ENCODE measurements at places on chromosomes 4 and X. TPM values are rescaled to one million over a fixed set of nuclear protein-coding genes. Genes with fewer than 3 reads are reported as not detected.

DNA sequence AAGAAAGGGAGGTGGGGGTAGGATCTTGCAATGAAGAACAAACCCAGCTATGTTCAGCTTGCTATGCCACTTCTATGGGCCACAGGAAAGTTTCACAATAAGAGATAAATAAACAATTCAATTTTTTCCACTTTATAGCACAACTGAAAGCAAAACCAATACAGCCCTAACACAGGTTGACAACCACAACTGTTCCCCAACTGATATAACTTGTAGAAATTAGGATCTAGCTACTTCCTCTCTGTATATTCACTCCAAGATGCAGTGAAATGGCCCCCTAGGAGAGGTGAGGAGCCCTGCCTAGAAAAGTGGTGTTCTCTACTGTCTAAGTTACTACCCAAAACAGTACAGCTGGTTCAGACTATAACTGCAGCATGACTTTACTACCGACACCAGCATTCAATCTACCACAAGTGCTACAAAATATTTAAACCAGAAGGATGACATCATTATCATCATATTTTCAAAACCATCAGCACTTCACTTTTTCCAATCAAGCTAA lies 77.0 kb downstream of the FBXW7 start:
- DNase-seq = no peak

DNA sequence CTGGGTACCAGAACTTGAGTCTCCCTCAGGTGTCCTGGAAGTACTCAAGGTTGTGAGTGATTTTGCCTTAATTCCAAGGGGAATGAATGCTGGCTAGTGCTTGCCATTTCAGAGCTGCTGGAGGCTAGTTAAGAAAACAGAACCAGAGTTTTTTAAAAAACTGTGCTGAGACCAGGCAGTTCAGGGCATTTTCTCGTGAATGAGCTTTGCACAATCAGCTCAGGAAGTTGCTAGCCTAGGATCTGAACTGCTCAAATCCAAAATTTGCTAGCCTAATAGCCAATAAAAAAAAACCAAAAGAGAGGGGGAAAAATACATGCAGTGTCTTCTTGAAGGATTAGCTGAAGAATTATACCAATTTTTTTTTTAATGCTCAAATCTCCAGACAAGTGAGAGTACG lies 292.7 kb downstream of the FBXW7 start:
- no peak for DNase-seq

DNA sequence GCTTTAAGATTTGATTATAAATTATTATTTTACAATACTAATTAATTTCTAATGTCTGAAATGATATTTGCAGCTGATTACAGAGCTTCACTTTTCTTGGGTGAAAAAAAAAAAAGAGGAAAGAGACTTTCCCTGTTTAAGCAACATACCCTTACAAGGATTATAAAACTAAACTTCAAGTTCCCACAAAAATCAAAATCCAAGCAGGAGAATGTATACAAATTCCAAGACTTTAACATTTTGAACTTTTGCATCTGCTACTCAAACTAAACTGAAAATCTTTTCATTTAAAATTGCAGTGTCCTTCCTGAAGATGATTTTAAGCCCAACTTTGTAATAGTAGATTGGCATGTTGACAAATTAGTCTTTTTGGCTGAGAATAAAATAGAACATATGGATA lies 742.4 kb upstream of the INTU start:
- DNase-seq = no peak

DNA sequence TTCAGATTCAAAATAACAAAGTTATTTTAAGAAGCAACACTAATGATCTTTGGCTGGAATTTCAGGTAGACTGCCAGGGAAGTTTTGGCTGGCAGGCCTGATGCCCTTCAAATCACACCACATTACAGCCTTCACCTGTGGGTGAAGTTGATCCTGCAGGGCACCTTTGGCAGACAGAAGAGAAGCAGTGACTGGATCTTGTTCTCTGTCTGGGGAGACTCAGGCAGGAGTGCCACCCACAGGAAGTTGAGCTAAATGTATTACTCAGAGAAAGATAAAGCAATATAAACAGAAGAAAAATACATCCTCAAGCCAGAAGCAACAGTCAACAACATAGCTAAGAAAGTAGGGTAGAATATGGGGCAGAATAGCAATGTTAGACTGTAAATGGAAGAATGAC lies 12.8 kb upstream of the CFAP299 start:
- DNase-seq = no peak

- no peak for DNase-seq
Observed at GRCh38 chrX:85017721-85018120, 14.0 kb downstream of the APOOL start.

- DNase-seq = no peak
Observed at GRCh38 chr4:59409647-59410046, 1790.5 kb upstream of the ADGRL3 start.

GRCh38 chrX:14872355-14872754 lies 514 bp downstream of the FANCB start:
- no peak for DNase-seq

DNA sequence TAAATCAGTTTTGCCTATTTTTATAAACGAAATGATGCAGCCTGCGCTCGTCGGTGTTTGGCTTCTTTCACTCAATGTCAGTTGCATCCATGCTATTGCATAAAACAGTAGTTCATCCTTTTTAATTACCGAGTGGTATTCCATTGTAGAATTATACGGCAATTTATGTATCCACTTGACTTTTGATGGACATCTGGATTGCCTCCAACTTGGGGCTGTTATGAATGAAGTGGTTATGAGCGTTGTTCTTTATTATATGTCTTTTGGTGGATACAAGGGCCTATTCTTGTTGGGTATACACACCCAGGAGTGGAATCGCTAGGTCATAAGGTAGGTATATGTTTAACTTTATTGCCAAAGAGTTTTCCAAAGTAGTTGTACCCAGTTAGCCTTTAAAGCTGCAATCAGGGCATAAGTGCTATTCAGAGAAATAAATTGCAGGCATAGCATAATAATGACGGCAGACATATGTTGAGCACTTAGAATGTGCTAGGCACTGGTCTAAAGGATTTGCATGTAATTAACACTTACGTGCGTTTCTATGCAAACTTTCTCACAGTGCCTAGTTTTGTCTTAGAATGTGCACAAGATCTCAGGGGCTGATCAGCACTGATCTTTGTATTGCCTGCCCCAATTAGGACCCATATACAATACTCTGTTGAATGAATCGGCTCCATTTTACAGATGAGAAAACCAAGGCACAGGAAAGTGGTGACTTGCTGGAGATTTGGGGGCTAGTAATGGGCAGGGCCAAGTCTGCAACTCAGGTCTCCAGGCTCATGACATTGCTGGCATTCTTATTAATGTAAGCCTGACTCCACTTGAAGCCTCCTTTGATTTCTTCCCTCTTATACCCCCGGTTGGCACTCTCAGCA lies 407.0 kb downstream of the BCOR start:
- no peak for DNase-seq

- DNase-seq = no peak
Observed at GRCh38 chr4:111546881-111547280, 598.4 kb upstream of the FAM241A start.

- no peak for DNase-seq
Observed at GRCh38 chr4:185778307-185778706, 33.7 kb downstream of the SORBS2 start.

DNA sequence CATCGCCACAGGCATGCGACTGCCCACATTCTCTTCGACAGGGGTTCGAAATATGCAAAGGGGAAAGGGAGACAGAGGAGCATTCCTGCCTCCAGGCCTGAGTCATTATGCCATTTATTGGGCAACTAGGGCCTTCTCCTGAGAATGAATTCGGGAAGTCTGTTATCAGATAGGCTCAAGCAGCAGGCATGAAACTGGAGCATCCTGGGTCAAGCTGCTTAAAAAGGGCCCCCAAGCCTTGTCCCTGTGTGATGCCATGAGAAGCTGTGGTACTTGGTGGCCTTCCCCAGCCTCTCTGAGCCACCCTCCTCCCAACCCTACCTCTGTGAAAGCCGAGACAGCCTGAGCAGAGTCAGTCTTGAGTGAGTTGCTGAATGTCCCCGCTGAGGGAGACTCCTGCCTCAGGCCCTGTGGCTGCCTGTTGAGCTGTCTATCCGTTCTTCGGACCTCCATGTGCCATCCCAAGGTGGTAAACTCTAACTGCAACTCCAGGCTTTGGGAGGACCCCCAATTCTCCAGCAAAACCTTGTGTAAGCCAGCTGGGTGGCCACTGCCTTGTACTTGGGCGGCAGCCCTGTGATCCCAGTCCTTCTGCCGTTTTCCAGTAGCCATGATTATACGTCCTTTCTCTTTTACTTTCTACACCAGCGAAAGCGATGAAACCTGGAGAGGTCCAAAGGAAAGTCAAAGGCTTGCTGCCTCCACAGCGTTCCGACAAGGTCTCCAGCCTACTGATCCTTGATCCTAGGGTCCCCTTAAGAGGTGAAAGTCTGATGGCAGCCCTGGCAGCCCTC lies 37.7 kb downstream of the NBDY start:
- no peak for DNase-seq

DNA sequence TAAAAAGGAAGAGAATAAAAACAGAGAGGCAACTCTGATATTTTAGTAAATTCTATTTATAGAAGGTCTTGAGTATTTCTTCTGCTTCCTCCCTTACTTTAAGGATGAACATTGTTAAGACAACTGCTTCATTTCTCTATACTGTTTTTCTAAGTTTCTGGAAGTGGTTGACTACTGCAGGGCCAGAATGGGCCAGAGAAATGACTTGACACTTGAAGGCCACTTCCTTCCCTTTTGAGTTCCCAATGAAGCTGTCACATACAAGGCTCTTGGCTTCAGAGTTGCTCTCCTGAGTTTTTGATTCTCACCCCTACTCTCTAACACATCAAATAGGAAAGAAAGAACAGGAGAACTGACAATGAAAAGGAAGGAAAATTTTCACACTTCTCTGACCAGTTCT lies 37.6 kb downstream of the PKD2 start:
- DNase-seq = no peak

The ABLIM2 gene
- 15.8 TPM for total RNA-seq

The HTRA3 gene
- total RNA-seq = 4.2 TPM

The CSN1S1 gene
- total RNA-seq = not detected

The KLF8 gene
- 3.0 TPM for total RNA-seq

The DBET gene
- total RNA-seq = not detected

The FREM3 gene
- not detected for total RNA-seq

The SLC10A4 gene
- total RNA-seq = 2.1 TPM

The KDR gene
- total RNA-seq = 5.8 TPM

The MUC7 gene
- not detected for total RNA-seq
